COR-L47 (cell line): ENCODE measurements at places on chromosomes 1 and 21.

- no peak for DNase-seq
Measured at GRCh38 chr21:19026911-19027310, 623.3 kb upstream of the TMPRSS15 start.

- DNase-seq = no peak
Measured at GRCh38 chr1:4006676-4007374, 106.8 kb upstream of the C1orf174 start.

- DNase-seq = no peak
Measured at GRCh38 chr1:114118351-114118990, 35.2 kb downstream of the SYT6 start.

DNA sequence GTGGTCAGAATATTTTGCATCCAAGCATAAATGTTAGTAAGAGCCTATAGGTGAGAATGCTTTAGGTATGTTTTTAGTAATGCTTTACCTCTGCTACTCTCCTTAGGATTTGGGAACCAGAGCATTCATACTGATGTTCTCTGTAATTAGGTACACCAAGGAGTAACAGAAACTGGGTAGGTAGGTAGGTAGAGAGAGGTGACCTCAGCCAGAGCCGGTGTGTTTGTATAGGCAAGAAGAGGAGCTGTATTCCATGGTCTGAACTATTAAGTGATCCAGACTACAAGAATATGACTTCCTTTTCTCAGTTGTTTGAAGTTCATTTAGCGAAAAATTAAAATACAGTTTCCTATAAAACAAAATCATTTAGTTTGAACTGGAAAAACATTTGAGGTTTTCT is 108.5 kb downstream of the SDCCAG8 start:
- no peak for DNase-seq
